Fibroblast of lung (primary cell): ENCODE measurements at places on chromosomes 6 and 20. TPM values are rescaled to one million over a fixed set of nuclear protein-coding genes. Genes with fewer than 3 reads are reported as not detected.

The ELOVL2 gene
- under 0.01 and 1.0 TPM in 2 replicates for total RNA-seq

The C6orf52 gene
- 0.26 and 0.33 TPM in 2 replicates for total RNA-seq

The BMP2 gene
- total RNA-seq, result 10.6 and 15.9 TPM in 2 replicates

The DEFB124 gene
- not detected in 2 replicates for total RNA-seq

The PLG gene
- total RNA-seq, result not detected in 2 replicates

The NKX2-4 gene
- total RNA-seq, result not detected in 2 replicates

The GRM1 gene
- under 0.01 and 0.17 TPM in 2 replicates for total RNA-seq

The SPATS1 gene
- total RNA-seq, result under 0.01 TPM in 1 of 2 replicates, not detected in the other

The RAD21L1 gene
- 0.50 TPM in 1 of 2 replicates, not detected in the other for total RNA-seq

The SMIM28 gene
- total RNA-seq, result not detected in 2 replicates

The CDH26 gene
- total RNA-seq, result 0.26 and 0.50 TPM in 2 replicates

GRCh38 chr20:4073852-4074741 is 58.7 kb upstream of the RNF24 start:
- no peaks in the 10 kb centered on the region for H3K27me3 ChIP-seq
- H3K36me3 ChIP-seq, result no peaks in the 10 kb centered on the region
- no peak for DNase-seq
- H3K4me3 ChIP-seq, result no peak overlapping the region
- H3K4me1 ChIP-seq, result peaks cover 22% of the 10 kb centered on the region

GRCh38 chr6:79193971-79194370 is 40.5 kb downstream of the HMGN3 start:
- peak; percentile 31 for DNase-seq
- no peaks in the 10 kb centered on the region for H3K36me3 ChIP-seq
- H3K4me3 ChIP-seq, result no peak overlapping the region
- H3K27me3 ChIP-seq, result no peaks in the 10 kb centered on the region

DNA sequence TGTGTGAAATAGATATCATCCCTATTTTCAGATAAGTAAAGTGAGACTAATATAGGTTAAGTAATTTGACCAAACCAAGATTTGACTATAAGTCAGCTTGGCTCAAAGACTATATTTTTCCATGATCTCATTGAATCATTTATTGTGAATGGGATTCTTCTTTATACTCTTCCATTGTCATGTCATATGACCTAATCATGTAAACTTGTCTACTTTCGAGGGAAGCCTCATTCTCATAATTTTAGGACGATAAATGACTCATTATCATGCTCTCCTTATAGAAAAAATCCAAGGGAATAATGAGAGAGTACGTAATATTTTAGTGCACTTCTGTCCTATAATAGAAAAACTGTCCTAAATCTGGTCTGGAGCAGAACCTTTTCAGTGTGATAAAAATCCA is 40.9 kb upstream of the CCN6 start:
- H3K36me3 ChIP-seq, result no peaks in the 10 kb centered on the region
- no peak overlapping the region for H3K27ac ChIP-seq
- no peak overlapping the region for H3K4me3 ChIP-seq
- no peaks in the 10 kb centered on the region for H3K4me1 ChIP-seq

DNA sequence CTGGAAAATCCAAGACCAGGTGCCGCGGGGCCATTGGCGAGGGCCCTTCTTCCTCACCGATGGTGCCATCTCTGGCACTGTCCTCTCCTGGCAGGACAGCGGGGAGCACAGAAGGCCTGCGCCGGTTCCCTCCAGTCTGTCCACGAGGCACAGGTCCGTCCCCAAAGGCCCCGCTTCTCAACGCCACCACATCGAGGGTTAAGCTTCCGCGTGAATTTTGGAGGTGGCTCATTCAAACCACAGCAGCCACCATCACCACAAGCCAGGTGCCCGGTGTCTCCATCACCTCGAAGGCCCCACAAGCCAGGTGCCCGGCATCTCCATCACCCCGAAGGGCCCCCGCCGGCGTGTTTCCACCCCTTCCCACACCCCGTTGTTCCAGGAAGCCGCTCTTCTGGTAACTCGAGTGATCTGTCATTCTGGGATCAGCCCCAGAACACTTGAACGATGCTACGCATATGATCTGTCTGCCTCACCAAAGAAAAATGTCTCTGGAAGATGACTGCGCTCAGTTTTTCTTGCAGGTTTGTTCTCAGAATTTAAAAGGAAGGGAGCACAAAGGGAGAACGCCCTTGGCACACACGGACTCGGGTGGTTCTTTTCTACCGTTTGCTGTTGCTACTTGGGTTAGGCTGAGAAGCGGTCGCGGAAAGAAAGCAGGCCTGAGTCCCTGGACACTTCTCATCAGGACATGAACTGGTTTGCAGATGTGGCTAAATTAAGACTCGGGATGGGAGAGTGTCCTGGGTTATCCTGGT is 9.9 kb upstream of the KIF25 start:
- no peaks in the 10 kb centered on the region for H3K4me1 ChIP-seq
- H3K36me3 ChIP-seq, result no peaks in the 10 kb centered on the region
- H3K27ac ChIP-seq, result no peak overlapping the region
- H3K4me3 ChIP-seq, result no peak overlapping the region

DNA sequence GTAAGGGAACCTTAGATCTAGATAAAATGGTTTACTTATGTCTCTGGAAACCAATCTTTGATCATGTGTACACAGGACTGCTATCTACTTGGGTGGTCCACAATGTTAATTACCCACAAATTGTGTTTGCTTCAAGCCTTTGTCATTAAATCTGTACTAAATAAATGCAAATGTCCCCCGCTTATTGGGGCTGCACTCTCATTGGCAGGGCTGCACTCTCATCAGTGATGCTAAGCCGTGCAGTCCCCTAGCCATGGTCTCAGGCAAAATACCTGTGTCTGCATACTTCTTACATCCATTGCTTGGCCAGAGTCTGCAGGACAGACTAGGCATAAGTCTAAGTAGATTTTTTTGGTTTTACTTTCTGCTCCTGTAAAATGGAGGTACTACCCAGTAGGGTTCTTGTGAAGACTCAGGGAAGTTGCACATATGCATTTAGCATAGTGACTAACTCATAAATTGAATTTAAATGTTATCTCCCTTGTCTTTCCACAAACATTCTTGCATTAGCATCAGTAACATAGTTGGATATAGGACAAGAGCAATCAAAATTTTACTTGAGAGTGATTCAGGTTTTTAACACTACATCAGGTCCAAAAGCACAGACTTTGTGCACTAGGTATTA is 117.4 kb downstream of the ASCC3 start:
- H3K36me3 ChIP-seq, result no peaks in the 10 kb centered on the region
- no peak for DNase-seq
- H3K27ac ChIP-seq, result no peak overlapping the region
- no peak overlapping the region for H3K4me3 ChIP-seq
- no peaks in the 10 kb centered on the region for H3K27me3 ChIP-seq

GRCh38 chr20:63178446-63178820 is 37.5 kb downstream of the YTHDF1 start:
- no peaks in the 10 kb centered on the region for H3K4me1 ChIP-seq
- DNase-seq, result no peak
- no peak overlapping the region for H3K27ac ChIP-seq
- H3K27me3 ChIP-seq, result peaks cover 51% of the 10 kb centered on the region
- no peaks in the 10 kb centered on the region for H3K36me3 ChIP-seq

- no peaks in the 10 kb centered on the region for H3K36me3 ChIP-seq
- no peak overlapping the region for H3K4me3 ChIP-seq
- no peaks in the 10 kb centered on the region for H3K27me3 ChIP-seq
- H3K4me1 ChIP-seq, result no peaks in the 10 kb centered on the region
- no peak overlapping the region for H3K27ac ChIP-seq
- peak; percentile 49 for DNase-seq
Observed at GRCh38 chr20:51014797-51015722, 7.8 kb downstream of the KCNG1 start.

DNA sequence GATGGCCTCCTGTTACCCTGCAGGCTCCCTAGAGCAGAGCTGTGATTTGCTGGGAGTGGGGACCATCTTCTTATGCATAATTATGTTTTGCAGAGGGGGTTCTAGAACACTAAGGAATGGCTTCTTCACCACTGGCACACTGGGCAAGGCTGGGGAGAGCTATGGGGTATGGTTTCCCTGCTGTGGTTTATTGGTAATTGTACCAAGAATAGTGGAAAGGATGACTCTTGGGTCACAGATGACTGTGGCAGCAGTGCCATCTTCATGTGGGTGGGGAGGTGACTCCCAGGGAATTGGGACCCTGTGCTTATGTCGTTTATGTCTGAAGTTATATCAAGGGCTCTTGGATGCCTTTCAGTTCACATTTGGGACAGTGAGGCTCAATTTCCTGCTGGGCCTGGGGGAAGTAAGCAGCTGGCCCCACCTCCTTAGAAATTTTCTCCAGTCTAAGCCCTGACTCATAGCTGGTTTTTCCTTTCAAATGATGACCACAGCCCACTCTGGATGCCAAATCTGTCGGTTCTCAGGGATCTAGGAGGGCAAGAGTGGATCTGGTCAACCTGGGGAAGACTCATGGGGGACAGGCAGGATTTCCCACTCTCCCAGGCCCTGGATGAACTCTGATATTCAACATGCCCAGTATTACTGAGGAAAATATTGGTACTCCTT is 230.8 kb downstream of the LRFN2 start:
- no peak for DNase-seq
- no peak overlapping the region for H3K4me3 ChIP-seq
- H3K27ac ChIP-seq, result no peak overlapping the region
- no peaks in the 10 kb centered on the region for H3K36me3 ChIP-seq
- no peaks in the 10 kb centered on the region for H3K27me3 ChIP-seq

- no peaks in the 10 kb centered on the region for H3K27me3 ChIP-seq
- H3K4me3 ChIP-seq, result peak overlapping the region; percentile 82
- peak overlapping the region; percentile 57 for H3K27ac ChIP-seq
- no peaks in the 10 kb centered on the region for H3K36me3 ChIP-seq
- DNase-seq, result no peak
- H3K4me1 ChIP-seq, result peaks cover 2% of the 10 kb centered on the region
Observed at GRCh38 chr6:13710552-13711323, 897 bp downstream of the RANBP9 start.

DNA sequence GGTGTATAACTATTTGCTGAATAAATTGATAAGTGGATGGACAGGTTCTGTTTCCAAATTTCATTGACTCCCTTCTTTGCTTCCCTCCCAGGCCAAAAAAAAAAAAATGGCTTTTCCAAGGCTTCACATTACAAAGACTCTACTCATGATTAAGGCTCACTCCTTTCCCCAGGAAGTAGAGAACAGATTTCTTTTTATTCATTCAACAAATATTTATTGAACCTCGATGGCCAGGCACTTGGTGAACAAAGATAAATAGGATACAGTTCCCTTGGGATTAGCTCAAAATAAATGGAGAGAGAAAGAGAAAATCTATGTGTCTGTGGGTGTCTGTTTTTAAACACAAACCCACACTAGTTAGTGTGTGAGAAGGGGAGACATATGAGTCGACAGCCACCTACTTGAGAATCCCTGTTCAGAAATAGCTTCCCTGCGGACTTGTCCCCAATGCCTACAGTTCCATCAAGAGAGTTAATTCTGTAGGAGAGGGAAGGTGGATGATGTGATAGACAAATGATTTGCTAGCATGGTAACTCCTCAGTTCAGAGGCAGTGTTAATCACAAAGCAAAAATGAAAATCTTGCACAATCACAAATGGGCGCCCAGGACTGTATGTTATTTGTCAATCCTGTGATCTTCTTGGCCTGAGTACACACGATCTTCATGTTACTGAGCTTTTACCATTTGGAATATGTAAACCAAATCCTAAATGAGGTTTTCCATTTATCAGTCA is 20.3 kb downstream of the TRAF3IP2 start:
- H3K27me3 ChIP-seq, result no peaks in the 10 kb centered on the region
- H3K27ac ChIP-seq, result peak overlapping the region; percentile 77
- peaks cover 1% of the 10 kb centered on the region for H3K36me3 ChIP-seq
- H3K4me3 ChIP-seq, result no peak overlapping the region

- no peak overlapping the region for H3K4me3 ChIP-seq
- H3K27me3 ChIP-seq, result peaks cover 5% of the 10 kb centered on the region
- H3K27ac ChIP-seq, result no peak overlapping the region
- H3K36me3 ChIP-seq, result no peaks in the 10 kb centered on the region
- DNase-seq, result no peak
Observed at GRCh38 chr20:16710781-16711180, 19.0 kb upstream of the SNRPB2 start.

GRCh38 chr20:50256577-50256976 is 65.9 kb downstream of the CEBPB start:
- H3K27me3 ChIP-seq, result no peaks in the 10 kb centered on the region
- H3K4me1 ChIP-seq, result peaks cover 19% of the 10 kb centered on the region
- H3K36me3 ChIP-seq, result no peaks in the 10 kb centered on the region
- DNase-seq, result no peak

GRCh38 chr20:2261046-2261485 is 34.7 kb upstream of the TGM3 start:
- no peak overlapping the region for H3K27ac ChIP-seq
- no peak for DNase-seq
- no peaks in the 10 kb centered on the region for H3K27me3 ChIP-seq
- no peak overlapping the region for H3K4me3 ChIP-seq
- H3K4me1 ChIP-seq, result no peaks in the 10 kb centered on the region
- H3K36me3 ChIP-seq, result no peaks in the 10 kb centered on the region

GRCh38 chr20:52179331-52180179 is 12.0 kb downstream of the ZFP64 start:
- H3K36me3 ChIP-seq, result no peaks in the 10 kb centered on the region
- no peaks in the 10 kb centered on the region for H3K27me3 ChIP-seq

GRCh38 chr6:139330306-139330705 is 38.5 kb upstream of the TXLNB start:
- H3K4me3 ChIP-seq, result no peak overlapping the region
- H3K27ac ChIP-seq, result no peak overlapping the region
- H3K27me3 ChIP-seq, result no peaks in the 10 kb centered on the region
- DNase-seq, result no peak

GRCh38 chr6:170294813-170295509 is 4.1 kb upstream of the DLL1 start:
- no peak overlapping the region for H3K4me3 ChIP-seq
- H3K36me3 ChIP-seq, result no peaks in the 10 kb centered on the region
- peaks cover 70% of the 10 kb centered on the region for H3K27me3 ChIP-seq
- no peak for DNase-seq

- no peak overlapping the region for H3K27ac ChIP-seq
- no peaks in the 10 kb centered on the region for H3K27me3 ChIP-seq
- no peak overlapping the region for H3K4me3 ChIP-seq
- DNase-seq, result no peak
- H3K4me1 ChIP-seq, result no peaks in the 10 kb centered on the region
Observed at GRCh38 chr6:88366672-88367071, 200.5 kb upstream of the CNR1 start.

- H3K4me1 ChIP-seq, result peaks cover 4% of the 10 kb centered on the region
- no peak overlapping the region for H3K27ac ChIP-seq
- no peak for DNase-seq
- no peaks in the 10 kb centered on the region for H3K27me3 ChIP-seq
- no peak overlapping the region for H3K4me3 ChIP-seq
Observed at GRCh38 chr20:62161347-62161746, 17.8 kb downstream of the SS18L1 start.

- H3K4me1 ChIP-seq, result peaks cover 5% of the 10 kb centered on the region
- no peak overlapping the region for H3K4me3 ChIP-seq
- peaks cover 2% of the 10 kb centered on the region for H3K36me3 ChIP-seq
- H3K27me3 ChIP-seq, result no peaks in the 10 kb centered on the region
Observed at GRCh38 chr20:47309806-47310426, 46.6 kb downstream of the ZMYND8 start.

- no peaks in the 10 kb centered on the region for H3K36me3 ChIP-seq
- H3K4me3 ChIP-seq, result no peak overlapping the region
Observed at GRCh38 chr6:151285122-151285521, 45.4 kb downstream of the AKAP12 start.
